ENCODE measurements at places on chromosomes 2 and 18. TPM values are rescaled to one million over a fixed set of nuclear protein-coding genes. Genes with fewer than 3 reads are reported as not detected.

KCNS3 gene
- not detected for total RNA-seq

DNA sequence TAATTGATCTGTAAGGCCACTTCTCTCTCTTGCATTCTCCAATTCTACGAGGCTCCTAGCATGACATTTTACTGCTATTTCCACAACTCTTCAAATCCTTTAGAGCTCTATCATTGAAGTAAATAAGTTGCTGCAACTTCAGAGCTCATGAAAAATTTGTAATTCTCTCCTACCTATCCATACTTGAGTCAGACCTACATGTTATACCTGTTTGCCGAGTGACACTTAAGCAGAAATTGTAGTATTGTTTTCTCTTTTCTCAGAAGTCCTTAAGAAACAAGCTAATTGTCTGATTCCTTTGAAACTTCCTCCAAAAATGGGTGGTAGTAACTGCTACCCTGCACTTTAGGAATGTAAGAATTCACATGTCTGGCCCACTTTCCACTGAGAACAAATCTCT is 26.1 kb downstream of the GALM start:
- no peak for DNase-seq
- H3K36me3 ChIP-seq, result peaks cover 10% of the 10 kb centered on the region
- peaks cover 82% of the 10 kb centered on the region for H3K4me1 ChIP-seq
- peak overlapping the region; percentile 22 for H3K27ac ChIP-seq

DNA sequence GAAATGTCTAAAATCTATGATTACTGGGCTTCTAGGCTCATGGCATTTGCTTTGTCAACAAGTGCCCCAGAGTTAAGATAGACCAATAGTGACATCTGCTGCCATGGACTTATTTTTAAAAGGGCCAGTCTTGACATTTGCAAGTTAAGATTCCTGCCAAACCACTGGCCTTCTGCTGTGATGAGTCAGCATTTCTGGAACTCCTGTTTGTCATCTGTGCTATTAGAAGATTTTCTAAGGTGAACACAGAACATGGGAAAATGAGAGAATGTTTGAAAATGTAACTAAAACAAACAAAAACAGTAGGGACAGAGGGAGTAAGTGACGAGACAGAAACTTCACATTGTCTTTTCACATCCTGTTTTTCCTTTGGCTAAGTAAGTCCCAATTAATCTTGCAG is 93.7 kb upstream of the WDR75 start:
- no peaks in the 10 kb centered on the region for H3K36me3 ChIP-seq
- no peak overlapping the region for H3K4me3 ChIP-seq
- peaks cover 12% of the 10 kb centered on the region for H3K4me1 ChIP-seq
- no peak overlapping the region for H3K27ac ChIP-seq
- H3K27me3 ChIP-seq, result no peaks in the 10 kb centered on the region

GRCh38 chr2:241391892-241392665 is 36.0 kb downstream of the FARP2 start:
- no peaks in the 10 kb centered on the region for H3K36me3 ChIP-seq
- no peak overlapping the region for H3K4me3 ChIP-seq
- H3K27ac ChIP-seq, result no peak overlapping the region
- H3K27me3 ChIP-seq, result no peaks in the 10 kb centered on the region
- peak; percentile 14 for DNase-seq

DNA sequence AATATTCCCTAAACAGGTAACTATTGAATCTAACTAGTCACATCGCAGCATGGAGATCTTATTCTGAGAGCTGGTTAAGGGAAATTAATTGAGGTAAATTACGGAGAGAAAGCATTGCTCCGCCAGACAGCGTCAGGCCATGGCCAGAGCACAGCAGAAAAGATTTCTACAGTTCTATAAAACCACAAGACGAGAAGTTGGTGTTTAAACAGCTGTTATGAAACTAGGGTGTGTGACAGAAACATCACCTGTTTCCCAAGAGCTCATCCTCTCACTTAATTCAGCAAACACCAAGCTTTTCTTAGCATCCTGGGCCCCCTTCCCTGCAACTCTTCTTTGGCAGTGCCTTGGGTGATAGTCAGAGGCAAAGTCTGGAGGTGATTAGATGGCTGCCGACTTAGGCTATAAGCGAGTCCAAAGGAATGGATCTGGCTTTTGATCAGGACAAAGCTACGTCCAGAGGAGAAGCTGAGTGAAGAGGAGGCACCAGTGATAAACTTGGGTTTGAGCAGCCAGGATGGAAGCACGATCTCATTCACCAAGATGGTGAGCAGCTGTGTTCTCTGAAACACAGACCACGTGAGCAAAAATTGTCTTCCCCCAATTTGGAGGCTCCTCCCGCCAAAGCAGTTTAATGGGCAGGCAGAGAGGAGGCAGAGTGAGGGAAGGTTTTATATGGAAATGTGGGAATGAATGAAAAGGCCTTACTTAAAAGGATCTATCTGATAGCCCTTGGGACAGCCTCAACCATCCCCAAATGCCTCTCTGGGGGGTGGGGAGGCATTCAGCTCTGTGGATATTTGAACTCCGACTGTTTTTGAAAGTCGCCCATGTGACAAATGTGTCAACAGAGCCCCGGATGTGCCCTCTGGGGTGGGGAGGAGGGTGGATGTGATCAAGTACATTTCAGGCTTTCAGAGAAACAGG is 57.8 kb downstream of the PKDCC start:
- no peaks in the 10 kb centered on the region for H3K36me3 ChIP-seq
- DNase-seq, result peak; percentile 94
- H3K27me3 ChIP-seq, result no peaks in the 10 kb centered on the region
- peak overlapping the region; percentile 48 for H3K4me3 ChIP-seq
